HTR-8/SVneo (cell line): ENCODE measurements at places on chromosomes 2 and 18.

- no peak for DNase-seq
Measured at GRCh38 chr2:179694963-179695362, 166.4 kb downstream of the ZNF385B start.

GRCh38 chr2:174945601-174946260 is 59.5 kb downstream of the CHN1 start:
- no peak for DNase-seq

- no peak for DNase-seq
Measured at GRCh38 chr2:43239981-43240765, 13.8 kb upstream of the ZFP36L2 start.

DNA sequence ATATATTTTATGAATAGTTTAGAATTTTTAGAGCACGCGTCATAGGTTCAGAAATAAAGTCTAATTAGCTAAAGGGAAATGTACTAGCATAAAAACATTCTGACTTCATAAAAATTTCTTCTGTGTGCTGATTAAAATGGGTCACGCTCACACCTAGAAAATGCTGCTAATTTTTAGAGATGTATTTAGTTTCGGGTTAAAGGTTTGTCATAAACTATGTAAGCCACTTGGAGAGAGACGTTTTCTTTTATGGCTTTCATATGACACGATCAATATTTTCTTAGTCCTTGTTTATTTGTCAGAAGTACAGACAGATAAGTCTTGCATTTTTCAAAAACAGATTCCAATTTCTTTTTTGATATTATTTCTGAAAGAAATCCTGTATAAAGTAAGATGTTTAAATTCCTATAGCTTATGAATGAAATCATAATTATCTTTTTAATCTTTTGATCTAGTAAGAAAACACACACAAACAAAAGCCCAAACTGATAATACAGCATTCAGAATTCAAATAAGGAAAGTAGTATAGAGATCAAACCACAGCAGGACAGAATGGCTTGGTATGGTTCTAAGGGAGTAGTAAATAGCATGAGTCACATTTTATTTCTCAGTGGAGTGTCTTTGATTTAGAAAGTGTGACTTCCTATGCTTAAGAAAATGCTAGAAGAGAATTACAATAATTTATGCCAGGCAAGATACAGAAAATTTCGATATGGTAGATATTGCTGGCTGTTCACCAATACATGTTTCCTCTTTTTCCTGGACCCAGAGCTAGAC is 236.6 kb downstream of the GPD2 start:
- DNase-seq: no peak

DNA sequence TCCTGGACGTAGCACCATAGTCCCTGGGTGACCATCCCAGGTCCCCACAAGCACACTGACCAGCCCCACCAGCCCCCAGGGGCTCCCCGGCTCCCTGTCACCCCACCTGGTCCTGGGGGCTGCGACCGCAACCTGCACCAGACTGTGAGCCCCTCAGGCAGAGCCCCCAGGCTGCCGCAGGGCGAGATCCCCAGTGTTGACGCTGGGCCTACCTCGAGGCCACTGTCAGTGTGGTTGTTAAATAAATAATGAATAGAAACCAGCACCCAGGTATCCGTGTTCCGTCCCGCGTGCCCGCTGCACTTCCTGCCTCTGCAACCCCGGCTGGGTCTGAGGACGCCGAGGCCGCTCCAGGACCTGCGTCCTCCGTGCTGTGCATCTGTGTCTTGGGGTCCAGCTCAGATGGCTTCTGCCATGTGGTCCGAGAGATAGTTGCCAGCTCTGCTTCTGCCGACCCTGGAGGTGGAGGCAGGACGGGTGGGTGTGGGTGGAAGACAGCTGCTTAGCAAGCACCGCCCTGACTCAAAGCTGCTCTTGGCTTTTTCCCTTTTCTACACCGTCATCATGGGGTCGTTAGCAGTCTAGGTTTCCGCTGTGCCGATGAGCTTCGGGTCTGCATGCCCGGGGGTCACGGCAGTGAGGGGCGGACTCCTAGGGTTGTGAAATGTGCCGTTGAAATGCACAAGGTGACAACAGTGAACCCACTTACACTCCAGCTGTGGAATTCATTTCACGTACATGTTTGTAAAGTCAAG is 74.2 kb downstream of the NFATC1 start:
- DNase-seq: no peak

DNA sequence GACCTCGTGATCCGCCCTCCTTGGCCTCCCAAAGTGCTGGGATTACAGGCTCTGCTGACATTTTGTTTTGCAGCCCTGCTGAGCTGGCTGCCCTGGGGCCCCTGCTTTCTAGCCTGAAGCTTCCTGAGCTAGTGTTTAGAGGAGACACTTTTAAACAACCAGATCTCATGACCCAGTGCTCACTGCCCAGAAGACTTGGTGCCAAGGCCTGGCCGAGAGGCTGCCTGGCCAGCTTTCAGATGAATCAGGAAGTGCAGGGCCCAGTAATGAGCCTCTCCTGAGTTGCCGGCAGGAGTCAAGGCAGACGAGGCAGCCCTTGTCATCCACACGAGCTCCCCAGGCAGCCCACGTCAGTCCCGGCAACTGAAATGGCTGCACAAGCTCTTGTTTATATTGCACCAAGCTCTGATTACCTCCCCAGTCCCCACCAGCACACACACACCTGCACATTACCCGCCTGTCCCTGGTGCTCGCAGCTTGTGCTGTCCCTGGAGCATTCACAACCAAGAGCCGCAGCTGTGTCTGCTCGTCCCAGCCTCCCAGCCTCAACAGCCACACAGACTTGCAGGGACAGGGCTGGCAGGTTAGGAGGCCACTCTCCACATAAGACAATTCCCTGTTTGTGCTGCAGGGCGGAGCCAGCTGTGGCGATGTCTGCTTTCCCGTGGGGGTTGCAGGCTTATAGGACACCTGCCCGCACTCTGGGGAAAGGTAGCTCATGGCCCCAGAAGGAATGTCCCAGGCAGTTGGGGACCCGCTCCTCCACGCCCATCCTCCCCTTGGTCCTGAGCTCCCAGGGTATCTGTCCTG is 331.2 kb upstream of the MYT1L start:
- no peak for DNase-seq
